HFF-Myc (cell line): ENCODE measurements at places on chromosomes 16 and 17.

GRCh38 chr16:49355933-49356665, 17.5 kb upstream of the C16orf78 start:
- no peak for DNase-seq

DNA sequence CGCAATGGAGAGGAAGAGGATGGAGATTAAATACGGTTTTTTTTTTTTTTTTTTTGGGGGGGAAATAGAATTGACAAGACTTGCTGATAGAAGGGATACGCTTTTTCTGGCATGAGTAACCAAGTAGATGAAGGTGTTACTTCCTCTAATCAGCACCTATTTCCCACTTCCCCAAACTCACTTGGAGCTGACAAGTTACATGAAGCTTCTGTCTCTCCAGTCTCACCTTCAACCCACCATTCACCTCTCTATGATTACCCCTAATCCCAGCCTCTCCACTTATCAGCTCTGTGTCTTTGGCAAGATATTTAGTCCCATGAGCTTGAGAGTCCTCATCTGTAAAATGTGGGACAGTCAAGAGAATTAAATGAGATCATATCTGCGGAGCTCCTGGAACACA, 185.9 kb upstream of the HS3ST3A1 start:
- DNase-seq = no peak

GRCh38 chr16:30947859-30948666, 805 bp upstream of the ORAI3 start:
- peak; percentile 98 for DNase-seq

GRCh38 chr16:10428433-10429168, 42.7 kb downstream of the ATF7IP2 start:
- no peak for DNase-seq

- no peak for DNase-seq
Observed at GRCh38 chr16:4689091-4689671, 4.2 kb upstream of the NUDT16L1 start.

DNA sequence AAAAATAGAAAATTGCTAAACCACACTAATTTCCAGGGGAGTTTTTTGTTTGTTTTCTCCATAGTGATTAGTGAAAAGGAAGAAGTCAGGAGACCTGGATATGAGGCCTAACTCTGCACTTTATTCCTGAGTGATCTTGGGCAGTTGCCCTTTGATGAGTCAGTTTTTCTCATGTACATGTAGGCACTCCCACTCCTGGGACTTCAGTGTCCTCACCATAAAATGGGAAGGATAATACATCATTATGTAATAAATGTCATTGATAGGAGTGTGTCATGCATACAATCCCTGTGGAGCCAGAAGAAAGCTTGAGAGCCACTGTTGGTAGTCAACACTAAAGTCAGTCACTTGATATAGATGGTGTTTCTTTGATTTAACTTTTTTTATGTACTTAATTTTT, 32.5 kb downstream of the WIPF2 start:
- peak; percentile 80 for DNase-seq

DNA sequence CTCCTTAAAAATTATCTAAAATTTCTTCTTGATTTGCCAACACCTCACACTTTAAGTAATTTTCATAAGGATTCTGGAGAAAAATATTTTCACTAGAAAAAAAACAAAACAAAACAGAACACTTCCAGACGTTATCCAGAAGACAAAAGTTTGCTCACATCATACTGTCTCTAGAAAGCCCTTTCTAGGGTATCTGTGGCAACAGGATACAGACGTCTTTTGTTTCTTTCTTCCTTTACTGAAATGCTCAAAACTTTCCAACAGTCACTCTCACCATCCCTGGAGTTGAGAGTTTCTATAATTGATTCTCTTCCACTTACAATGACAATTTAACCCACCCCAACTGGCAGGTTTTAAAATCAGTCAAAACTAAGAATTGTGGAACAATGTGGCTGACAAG, 2.6 kb downstream of the ZC3H7A start:
- no peak for DNase-seq

DNA sequence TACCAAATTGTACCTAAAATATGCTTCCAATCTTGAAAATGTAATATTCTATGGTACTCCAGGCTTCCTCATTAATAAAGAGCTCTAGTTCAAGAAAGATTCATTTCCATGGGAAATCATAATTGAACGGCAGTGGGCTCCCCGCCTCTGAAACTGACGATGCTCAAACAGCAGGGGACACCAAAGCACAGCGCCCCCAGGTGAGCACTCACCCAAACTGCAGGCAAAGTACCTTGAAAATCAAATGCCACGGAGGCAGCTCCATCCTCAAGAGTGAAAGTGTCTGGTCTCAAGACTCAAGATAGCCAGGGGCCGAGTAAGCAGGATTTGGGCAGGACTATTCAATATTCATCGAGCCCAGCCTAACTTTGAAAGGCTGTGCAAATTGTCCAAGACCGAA, 217.4 kb upstream of the TNRC6C start:
- no peak for DNase-seq

GRCh38 chr16:82160226-82160625, 9.8 kb downstream of the MPHOSPH6 start:
- DNase-seq = no peak

GRCh38 chr17:795721-796120, 13.6 kb downstream of the MRM3 start:
- no peak for DNase-seq

DNA sequence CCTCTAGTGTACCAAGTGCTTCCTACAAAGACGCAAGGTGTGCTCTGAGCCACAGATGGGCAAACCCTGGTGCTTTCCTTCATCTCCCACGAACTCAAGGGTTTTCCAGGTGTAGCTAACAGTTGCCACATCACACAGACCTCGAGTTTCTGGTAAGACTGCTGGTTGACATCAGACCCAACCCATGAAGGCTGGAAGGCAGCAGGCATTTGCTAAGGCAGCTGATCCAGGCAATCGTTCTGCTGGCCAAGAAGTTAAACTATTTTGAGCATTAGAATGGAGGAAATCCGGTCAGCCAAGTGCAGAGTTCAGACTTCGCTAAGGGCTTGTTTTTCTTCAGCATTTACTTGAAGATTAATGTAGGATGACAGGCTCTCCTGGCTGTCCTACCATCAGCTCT, 11.5 kb downstream of the HAS3 start:
- no peak for DNase-seq

GRCh38 chr16:87438611-87438985, 46.5 kb downstream of the MAP1LC3B start:
- no peak for DNase-seq
